ENCODE measurements at places on chromosomes 6 and 20.

- DNase-seq, result no peak
Measured at GRCh38 chr6:166490671-166491500, 95.6 kb downstream of the RAMACL start.

GRCh38 chr6:33195304-33196165 lies 3.3 kb upstream of the COL11A2 start:
- DNase-seq, result no peak

- DNase-seq, result no peak
Measured at GRCh38 chr20:35240083-35240810, 13.8 kb downstream of the MMP24 start.

DNA sequence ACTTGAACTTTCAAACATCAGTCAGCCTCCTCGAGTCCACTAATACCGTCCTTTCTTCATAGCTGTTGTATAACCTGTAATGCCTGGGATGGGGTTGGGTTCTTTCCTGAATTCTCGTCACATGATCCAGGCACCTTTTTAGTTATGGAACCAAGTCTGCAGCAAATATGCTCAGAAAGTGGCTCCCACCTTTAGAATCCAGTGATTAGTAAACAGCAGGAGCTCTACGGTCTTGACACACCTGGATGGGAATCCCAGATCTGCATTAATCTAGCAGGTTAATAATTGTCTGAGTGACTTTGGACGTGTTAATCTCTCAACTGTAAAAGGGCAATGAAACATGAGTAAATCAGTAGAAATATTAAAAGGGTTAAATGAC lies 729 bp upstream of the ZHX3 start:
- DNase-seq, result no peak

- DNase-seq, result no peak
Measured at GRCh38 chr20:59020938-59021551, 1.8 kb downstream of the TUBB1 start.

DNA sequence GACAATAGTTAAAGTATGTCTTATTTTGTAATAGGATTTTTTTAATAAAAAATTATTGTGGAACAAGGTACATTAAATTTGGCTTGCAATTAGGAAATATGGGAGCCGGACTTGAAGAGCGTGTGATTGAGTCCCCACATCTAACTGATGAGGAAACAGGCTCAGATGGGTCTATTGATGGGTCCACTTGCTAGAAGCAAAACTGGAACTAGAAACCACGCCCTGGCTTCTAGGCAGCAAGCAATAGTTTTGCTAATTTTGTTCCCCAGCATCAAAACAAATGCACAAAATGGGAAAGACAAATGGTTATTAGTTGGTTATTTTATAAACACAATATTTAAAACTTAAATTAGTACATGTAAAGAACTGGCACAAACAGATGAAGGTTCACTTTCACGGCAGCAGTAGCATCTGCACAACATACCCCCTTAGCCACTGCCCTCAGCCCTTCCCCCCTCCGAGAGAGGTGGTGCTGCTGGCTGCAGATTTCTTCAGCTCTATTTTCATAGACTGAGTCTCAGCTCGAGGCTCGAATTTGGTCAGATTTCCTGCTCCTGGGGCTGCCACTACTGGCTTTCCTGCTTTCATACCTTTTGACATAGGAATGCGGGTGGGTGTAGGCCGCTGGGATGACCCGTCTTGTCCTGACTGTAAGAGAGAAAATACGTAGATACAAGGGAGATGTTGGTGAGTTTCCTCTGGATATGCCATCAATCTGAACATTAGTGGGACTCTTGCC lies 23.8 kb upstream of the TMEM30A start:
- DNase-seq, result no peak

DNA sequence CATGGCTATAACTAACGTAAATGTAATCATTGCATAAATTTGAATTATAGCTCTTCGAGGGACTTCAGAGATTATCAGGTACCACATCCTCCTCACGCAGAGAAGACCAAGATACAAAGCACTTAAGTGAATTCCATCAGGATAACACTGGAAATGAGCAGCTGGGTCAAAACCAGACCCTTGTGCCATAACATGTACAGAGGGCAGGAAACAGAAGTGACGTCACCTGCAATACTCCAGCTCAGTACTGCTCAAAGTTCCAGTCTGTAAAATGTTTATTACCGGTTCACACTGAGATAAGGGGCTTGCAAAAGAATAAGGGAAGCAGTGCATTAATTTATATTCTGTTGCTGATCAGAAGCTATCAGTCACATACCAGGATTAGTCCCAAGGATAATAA lies 45.8 kb downstream of the RGS17 start:
- DNase-seq, result no peak

- DNase-seq, result no peak
Measured at GRCh38 chr6:64926051-64926450, 781.0 kb downstream of the EYS start.

DNA sequence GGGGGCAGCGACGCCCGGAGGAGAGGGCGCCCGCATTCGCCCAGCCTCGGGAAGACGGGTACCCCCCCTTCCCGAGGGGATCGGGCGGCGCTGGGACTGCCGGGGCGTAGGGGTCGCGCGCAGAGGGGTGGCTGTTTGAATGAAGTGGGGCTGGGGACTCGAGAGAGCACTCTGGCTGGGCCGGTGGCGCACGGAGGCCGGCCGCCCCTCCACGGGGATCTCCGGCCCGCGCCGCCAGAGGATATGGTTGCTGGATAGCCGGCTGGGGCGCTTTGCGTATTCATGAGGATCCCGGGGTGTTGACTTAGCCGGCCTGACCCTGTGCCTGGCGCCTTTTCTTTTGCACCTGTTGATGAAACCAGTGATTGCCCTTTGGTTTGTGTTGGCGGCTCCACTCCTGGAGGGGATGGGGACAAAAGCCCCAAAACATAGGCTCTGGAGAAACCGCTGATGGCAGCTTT lies 469 bp downstream of the SYNJ2 start:
- DNase-seq, result no peak

DNA sequence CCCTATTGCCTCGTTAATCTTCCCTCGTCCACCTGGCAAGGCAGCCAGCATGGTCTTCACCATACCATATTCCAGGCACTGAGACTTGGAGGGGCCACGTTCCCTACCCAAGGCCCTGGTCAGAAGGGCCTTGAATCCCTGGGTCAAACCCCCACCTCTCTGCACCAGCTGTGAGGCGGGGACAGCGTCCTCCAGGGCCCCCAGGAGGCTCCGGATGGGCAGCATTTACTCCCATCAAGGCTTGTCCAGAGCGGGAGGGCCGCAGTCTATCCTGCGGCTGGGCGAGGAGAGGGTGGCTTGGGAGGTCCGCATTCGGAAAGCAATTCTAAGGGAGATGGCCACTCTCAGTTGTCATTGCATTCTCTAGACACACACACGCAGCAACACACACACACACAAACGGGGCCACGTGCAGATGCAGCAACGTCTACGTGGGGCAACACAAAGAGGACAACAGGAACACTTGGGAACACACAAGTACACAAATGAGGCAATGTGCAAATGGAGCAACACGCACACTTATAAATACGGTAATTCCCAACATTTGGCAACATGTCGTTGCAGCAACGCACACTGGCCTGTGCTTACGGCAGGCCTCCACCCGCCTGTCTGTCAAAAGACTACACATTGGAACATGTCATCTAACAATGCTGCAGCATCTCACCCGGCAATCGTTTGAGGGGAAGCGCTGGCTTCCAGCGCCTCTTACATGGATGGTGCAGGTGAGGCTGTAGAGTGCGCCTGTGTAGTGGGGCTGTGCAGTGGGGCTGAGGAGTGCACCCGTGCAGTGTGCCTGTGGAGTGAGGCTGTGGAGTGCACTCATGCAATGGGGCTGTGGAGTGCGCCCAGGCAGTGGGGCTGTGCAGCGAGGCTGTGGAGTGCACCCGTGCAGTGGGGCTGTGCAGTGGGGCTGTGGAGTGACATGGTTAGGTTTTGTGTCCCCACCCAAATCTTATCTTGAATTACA lies 12.9 kb upstream of the NTSR1 start:
- no peak for DNase-seq

DNA sequence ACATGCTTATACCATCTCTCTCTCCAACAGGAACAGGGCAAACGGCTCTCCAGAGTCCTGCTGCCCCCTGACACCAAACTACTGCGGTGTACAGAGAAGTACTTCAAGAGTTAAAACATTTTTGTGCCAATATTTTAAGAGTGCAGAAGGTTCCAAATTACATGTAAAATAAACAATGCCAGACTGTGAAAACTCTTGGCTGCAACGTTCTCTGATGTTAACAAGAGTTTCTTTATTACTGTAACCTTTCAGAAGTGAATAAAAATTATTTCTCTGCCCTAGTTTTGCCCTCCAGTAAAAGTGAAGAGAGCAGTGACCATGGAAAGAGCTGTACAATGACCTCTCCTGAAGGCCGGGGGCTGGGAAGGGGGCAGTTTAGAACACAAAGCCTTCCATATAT lies 41.4 kb upstream of the FAM83C start:
- no peak for DNase-seq

- DNase-seq, result no peak
Measured at GRCh38 chr6:37511910-37512399, 12.3 kb upstream of the CCDC167 start.
